Stimulated activated CD4-positive, alpha-beta T cell treated with anti-CD3 and anti-CD28 coated beads, TNF-alpha, amount 100 ng/mL, for 4 hours (primary cell): ENCODE measurements at places on chromosomes 4 and X.

- no peak for DNase-seq
Observed at GRCh38 chr4:40577588-40578253, 51.9 kb downstream of the RBM47 start.

DNA sequence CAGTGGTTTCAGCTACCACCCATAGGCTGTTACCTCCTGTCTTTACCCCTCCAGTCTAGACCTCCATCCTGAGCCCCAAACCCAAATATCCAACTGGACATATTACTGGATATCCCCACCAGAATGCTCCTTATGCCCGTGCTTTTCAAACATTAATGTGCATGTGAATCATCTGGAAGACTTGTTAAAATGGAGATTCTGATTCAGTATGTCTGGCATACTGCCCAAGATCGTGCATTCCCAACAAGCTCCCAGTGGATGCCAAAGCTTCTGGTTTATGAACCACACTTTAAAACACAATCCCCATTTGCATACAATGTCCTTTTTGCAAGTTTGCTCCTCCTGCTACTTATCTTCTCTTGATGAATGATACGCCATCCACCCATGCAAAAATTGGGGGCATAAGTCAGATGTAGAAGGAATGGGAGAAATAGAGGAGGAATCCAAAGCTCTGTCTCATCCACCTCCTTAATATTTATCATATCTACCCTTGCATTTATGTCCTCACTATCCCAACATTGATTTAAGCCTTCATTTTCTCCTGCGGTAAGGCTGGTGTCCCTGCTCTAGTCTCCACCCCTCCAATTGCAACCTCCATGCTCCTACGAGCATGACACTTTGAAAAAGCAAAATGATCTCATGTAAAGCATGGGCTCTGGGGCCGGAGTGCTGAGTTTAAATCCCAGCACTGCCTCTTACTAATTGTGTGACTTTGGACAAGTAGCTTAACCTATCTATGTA, 7.4 kb upstream of the PGRMC1 start:
- DNase-seq, result no peak

DNA sequence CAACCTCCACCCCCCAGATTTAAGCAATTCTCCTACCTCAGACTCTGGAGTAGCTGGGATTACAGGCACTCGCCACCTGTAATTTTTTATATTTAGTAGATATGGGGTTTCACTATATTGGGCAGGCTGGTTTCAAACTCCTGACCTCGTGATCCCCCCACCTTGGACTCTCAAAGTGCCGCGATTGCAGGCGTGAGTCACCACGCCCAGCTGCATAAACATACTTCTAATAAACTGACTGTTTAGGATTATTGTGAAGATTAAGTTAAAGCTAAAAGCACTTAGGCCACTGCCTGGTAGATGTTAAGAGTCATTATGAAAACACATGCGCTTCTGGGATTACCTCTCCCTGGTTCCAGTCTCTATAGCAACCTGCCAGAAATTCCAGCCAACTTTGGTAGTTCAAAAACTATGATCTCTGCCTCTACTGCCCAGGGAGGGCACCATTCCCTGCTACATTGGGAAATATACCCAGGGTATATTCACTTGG, 30.2 kb upstream of the GRIA3 start:
- DNase-seq, result no peak

DNA sequence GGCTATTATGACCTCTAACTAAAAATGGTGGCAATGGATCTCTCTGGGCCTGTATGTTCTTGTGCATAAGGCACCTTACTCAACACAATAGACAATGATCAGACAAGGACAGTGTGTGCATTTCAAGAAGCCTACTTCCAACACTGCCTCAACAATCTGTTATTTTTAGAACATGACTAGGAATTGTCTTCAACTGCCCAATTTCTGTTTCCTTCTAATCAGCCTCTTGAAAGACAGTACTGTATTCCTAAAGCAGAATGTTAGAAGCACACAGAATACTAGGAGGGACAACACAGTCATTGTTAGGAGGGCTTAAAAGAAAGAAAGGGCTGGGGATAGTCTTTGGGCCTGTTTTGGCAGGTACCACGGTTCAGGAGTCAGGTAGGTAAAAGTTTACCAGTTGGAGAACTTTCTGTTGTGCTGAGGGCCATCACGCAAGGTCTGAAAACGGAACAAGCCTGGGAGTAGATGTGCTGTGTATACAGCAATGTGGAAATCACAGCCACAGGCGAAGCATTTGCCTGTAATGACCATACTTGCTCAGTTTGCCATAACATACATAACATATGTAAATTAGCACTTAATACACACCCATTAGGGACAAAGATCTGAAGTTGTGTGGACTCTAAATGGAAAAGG, 100.8 kb upstream of the ATXN3L start:
- no peak for DNase-seq

- DNase-seq, result no peak
Observed at GRCh38 chr4:98352396-98352795, 91.2 kb downstream of the RAP1GDS1 start.

- no peak for DNase-seq
Observed at GRCh38 chrX:16308773-16309172, 141.5 kb downstream of the MAGEB17 start.

- DNase-seq, result no peak
Observed at GRCh38 chrX:129361576-129361975, 161.7 kb downstream of the SMARCA1 start.

DNA sequence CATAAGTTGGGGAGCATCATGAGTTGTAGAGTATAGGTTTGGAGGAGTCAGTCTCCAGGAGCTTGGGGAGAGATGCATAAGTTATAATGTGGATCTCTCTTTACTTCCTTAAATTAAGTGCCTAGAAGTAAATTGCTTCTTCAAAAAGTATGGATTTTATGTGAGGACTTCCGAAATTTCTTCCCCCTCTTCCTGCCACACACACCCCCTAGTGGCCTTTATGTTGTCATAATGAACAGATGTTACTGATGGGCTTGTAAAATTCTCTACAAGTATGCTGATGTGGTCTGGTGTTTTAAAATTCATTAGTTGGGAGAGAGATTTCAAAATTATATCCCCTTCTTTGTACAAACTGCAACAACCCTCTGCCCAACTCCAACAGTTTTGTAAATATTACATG, 2.3 kb upstream of the METTL14 start:
- no peak for DNase-seq

GRCh38 chr4:118973295-118973694, 84.6 kb downstream of the SYNPO2 start:
- DNase-seq, result no peak

DNA sequence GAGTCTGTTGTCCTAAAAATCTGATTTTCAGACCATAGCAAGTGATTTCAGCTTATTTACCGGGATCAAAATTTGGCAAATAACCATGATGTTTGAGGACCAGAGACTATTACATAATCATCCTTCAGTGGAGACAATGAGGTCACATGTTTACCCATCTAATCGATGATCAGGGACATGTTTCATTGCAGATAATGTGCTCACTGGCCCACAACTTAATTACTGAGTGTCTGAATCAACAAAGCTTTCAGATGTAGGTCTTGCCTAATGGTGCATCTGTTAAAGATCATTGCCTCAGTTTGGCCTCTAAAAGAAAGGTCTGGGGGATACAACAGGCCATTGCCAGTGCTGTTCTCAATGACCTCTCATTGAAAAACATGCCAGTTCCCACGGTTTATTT, 42.8 kb upstream of the KLHL34 start:
- no peak for DNase-seq

DNA sequence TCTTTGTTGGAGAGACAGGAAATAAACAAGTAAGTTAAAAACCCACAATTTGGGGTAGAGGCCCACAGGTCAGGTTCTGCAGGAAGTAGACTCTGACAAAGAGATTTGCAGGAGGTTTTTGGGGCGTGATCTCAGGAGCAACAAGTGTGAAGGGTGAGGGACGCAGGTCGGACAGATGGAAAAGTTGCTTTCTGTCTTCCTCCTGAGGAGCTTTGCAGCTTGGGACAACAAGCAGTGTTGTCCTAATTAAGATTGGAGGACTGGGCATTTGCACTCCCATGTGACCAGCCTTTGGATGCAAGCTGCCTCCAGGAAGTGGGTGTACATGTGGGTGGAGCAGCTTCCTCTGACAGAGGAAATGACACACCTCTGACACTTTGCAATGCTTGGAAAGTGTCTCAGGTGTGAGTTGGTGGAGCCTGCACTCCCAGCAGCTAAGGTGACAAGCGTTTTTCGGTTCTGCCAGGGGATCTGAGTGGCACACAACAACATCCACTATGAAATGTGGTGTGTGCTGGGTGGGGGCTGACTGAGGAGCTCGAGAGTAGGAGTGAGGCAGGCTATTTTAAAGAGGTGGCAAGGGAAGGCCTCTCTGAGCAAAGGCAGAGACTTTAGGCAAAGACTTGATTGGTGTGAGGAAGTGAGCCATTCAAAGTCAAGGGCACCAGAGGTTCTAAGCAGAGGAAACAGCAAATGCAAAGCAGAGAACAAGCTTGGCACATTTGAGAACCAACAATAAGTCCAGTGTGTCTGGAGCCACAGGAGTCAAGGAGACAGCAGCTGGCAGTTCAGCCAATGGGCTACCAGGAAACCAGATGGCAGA, 339.8 kb upstream of the GATB start:
- DNase-seq, result peak; percentile 41

- DNase-seq, result no peak
Observed at GRCh38 chr4:120750152-120750525, 172.4 kb downstream of the PRDM5 start.

DNA sequence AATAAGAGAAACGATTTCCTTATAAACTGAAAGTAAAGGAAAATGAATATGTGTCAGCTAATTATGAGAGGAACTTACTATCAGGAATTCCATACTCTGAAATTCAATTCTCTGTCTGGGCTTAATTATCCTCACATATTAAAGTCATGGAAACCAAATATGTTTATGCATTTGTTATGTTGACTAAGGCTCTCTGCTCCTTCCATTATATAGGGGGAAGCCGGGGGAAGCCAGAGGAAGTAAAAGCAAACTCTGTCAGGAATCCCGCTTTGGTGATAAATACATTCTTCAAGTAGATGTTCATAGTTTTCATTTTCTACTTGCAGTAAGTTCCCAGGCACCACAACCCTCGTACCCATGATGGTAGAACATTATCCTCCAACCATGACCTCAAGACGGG, 142.8 kb upstream of the VCX2 start:
- no peak for DNase-seq

DNA sequence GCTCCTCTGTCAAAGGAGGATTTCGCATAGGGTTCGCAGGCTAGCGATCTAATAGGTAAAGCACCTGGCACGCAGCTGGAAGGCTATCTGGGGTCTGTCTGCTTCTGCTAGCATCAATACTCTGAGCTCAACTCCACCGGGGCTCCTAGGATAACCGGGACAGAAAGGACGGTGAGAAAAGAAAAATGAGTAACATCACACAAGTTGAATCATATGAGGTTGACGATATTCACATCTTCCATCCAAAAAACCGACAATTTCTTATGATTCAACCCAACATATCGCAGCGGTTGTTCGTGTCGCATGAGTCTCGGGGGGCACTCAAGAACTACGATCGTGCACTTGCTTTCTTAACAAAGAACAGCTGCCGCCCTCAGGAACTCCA, 1.8 kb downstream of the PROM1 start:
- no peak for DNase-seq

- DNase-seq, result no peak
Observed at GRCh38 chr4:147821555-147821954, 89.7 kb downstream of the ARHGAP10 start.

DNA sequence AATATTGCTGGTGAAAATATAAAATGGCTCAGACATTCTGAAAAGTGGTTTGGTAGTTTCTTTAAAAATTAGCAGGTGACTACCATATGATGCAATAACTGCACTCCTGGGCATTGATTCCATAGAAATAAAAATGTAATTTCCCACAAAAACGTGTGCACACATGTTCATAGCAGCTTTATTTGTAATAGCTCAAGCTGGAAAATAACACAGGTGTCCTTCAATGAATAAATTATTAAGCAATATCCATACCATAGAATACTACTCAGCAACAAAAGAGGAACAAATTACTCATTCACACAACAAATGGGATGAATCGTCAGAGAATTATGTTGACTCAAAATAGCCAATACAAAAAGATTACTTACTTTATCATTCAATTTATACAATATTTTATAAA, 893.7 kb upstream of the SLIT2 start:
- no peak for DNase-seq

- DNase-seq, result no peak
Observed at GRCh38 chr4:171710743-171711142, 102.5 kb upstream of the GALNTL6 start.

DNA sequence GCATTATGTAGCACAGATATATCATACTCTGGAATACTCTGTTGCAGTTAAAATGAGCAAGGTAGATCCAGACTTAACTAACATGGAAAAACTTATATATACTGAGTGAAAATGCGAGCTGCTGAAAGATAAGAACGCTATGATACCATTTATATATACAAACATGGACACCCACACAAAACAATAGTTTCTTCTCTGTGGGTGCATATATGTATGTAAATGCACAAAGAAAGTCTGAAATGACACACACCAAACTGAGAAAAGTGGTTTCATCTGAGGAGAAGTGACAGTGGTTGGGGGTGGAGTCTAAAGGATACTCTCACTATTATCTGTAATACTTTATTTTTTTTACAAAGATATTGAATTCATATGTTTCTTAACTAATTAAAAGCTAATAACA, 12.2 kb upstream of the FGF2 start:
- DNase-seq, result no peak

DNA sequence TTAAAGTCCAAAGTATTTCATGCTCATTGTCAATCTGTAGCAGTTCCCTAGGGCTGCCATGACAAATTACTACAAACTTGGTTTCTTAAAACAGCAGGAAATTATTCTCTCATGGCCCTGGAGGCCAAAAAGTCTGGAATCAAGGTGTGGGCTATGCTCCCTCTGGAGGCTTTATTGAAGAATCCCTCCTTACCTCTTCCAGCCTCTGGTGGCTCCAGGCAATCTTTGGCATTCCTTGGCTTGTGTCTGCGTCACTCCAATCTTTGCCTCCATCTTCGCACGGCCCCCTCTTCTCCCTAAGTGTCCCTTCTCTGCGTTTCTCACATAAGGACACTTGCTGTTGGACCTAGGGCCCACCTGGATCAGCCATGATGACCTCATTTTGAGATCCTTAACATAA, 170.4 kb downstream of the SMIM20 start:
- no peak for DNase-seq

DNA sequence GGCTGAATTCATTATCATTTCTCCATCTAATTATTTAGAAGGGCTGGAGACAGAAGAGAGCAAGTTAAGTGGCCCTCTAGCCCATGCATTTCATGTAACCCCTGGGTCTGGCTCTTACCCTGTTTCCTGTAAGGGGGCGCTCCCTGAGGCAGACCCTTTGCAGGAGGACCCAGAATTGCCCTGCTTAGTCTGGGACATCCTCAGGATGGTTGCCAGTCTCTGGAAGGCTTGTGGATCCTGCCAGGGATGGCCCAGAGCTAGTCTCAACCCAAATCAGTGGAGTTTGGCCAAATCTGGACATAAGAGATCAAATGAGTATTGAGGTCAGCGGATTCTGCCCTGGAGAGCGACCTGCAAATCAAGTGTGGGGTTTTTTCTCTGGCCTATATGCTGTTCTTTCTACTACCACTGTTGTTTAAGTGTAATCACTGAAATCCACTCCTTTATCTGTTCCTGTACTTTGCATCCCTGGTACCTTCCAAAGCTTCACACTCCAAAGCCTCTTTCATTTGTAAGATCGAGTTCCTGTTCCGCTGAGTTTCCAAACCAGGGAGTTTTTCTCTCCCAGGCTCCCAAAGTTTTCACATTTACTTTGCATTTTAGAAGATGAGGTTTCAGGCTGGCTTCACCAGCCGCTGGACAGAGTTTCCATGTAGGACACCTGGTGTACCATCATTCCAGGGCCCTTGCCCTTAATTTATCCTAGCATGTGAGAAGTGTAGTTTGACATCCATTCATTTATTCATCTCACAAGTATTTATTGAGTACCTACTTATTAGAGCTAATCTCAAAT, 6.3 kb downstream of the KLF3 start:
- DNase-seq, result no peak
